Fibroblast of mammary gland (primary cell): ENCODE measurements at places on chromosomes 12 and 14.

- DNase-seq, result no peak
Measured at GRCh38 chr14:102781063-102781462, 3.8 kb downstream of the TRAF3 start.

DNA sequence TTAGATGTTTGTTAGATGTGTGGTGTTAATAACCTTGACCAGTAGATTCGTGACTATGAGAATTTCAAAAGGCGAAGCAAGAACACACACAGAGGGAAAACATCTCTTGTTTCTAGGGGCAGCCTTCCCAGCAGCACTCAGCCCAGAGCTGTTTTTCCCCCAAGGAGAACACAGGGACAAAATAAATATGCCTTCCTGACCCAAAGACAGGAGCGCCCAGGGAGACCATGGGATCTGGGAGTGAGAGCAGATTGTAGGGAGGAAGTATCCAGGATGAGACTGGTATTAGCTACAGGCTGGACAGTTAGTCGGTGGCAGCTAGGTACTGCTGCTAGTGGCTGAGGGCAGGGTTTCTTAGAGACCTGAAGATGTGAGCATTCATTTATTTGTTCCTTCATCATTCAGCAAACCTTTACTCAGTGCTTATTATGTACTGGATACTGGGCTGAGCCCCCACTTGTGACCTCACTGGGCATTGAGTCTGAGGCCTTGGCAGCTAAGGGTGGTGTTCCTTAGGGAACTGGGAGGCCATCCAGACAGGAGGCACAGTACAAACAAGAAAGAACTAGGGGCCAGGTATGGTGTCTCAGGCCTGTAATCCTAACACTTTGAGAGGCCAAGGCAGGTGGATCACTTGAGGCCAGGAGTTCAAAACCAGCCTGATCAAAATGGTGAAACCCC lies 469.8 kb downstream of the ZFP36L1 start:
- no peak for DNase-seq

GRCh38 chr12:107356266-107356936 lies 263.1 kb upstream of the CRY1 start:
- DNase-seq, result peak; percentile 84

- peak; percentile 19 for DNase-seq
Measured at GRCh38 chr12:98955284-98955683, 310.2 kb downstream of the APAF1 start.

- no peak for DNase-seq
Measured at GRCh38 chr12:116929885-116930284, 19.1 kb downstream of the FBXW8 start.

- DNase-seq, result no peak
Measured at GRCh38 chr14:71687166-71687831, 244.9 kb upstream of the RGS6 start.

DNA sequence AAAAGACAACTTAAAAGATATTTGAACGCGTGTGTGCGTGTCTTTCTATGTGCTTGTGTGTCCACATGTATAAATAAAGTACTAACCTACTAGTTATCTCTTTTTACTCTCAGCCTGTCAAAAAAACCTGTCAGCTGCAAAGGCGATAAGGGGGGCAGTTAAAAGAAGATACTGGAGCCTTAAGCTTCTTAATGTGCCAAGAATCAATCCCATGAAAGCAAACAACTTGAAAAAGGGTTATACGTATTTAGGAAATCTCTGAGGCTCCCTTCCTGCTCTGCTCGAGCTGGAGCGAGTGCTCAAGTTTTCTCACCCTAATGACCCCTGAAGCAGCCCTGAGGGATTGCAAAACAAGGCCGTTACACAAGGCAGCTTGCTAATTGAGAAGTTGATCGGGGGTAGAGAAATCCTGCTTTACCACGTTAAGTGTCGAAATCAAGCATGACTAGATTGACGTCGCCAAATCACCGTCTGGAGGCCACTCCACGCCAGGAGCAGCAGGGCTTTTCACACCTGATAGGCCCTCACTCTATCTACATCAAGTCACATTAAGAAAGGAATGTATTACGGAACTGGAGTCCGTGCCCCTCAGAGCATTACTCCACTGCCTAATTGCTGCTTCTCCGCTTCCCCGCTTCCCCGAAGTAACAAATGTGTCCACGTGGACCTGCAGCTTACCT lies 32.4 kb downstream of the LMO3 start:
- DNase-seq, result peak; percentile 60

DNA sequence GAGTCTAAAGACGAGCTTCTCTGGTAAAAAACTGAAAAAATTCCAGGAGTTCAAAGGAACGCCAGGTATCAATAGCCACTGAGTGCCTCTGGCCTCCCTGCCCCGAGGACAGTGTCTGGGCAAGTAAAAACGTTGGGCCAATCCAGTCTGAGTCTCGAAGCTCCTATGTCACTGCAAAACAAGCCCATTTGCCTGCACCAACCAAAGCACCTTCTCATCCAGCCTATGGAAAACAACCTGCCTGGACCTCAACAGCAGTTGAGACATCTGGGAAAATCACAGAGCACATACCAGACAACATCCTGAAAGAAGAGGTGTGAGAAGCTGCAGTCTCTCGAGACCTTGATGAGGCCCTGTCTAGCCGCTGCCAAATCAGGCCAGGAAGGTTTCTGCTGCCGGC lies 56.6 kb downstream of the RNF34 start:
- DNase-seq, result no peak

GRCh38 chr14:22978487-22978837 lies 3.9 kb downstream of the AJUBA start:
- peak; percentile 34 for DNase-seq

DNA sequence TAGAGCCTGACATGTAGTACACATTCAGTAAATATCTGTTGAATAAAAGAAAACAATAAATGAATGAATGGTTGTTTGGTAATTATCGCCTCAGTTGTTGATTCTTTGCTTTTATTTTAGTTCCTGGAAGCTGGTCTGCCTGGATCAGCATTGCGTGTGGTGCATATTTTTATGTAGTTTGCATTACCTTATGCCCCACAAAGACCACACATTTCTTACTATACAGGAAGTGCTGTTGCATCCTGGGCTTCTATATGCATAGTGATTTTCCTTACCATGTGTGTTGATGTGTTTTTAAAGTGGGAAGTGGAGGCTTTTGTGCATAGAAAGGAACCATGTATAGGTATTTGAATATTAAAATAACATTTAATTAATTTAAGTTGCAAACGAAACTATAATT lies 43.6 kb downstream of the DYRK2 start:
- no peak for DNase-seq

GRCh38 chr12:62130402-62130801 lies 129.8 kb upstream of the USP15 start:
- no peak for DNase-seq

- no peak for DNase-seq
Measured at GRCh38 chr14:73718418-73719251, 4.5 kb upstream of the PNMA1 start.

GRCh38 chr12:54042970-54043853 lies 10.4 kb downstream of the HOXC5 start:
- DNase-seq, result no peak

GRCh38 chr12:129404556-129404955 lies 499.3 kb downstream of the TMEM132D start:
- no peak for DNase-seq

- peak; percentile 29 for DNase-seq
Measured at GRCh38 chr12:126784328-126784921, 1482.5 kb upstream of the TMEM132C start.

DNA sequence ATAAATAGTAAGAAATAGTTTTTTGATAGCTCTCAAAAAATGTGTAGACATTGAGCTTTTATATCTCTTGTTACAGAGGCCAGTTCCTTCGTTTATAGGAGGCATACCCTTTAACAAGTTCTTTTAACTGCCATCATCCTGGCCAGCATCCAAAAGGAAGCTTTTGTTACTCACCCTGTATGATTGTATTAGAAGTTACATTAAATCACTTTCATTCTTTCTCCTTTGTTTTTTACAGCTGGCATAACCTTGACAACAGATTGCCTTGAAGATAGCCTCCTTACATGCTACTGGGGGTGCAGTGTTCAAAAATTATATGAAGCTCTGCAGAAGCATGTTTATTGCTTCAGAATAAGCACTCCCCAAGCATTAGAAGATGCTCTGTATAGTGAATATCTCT lies 20.1 kb downstream of the CGRRF1 start:
- peak; percentile 70 for DNase-seq

GRCh38 chr12:82937151-82937550 lies 250.4 kb downstream of the TMTC2 start:
- DNase-seq, result peak; percentile 16
